ENCODE measurements at places on chromosomes 12 and 14.

DNA sequence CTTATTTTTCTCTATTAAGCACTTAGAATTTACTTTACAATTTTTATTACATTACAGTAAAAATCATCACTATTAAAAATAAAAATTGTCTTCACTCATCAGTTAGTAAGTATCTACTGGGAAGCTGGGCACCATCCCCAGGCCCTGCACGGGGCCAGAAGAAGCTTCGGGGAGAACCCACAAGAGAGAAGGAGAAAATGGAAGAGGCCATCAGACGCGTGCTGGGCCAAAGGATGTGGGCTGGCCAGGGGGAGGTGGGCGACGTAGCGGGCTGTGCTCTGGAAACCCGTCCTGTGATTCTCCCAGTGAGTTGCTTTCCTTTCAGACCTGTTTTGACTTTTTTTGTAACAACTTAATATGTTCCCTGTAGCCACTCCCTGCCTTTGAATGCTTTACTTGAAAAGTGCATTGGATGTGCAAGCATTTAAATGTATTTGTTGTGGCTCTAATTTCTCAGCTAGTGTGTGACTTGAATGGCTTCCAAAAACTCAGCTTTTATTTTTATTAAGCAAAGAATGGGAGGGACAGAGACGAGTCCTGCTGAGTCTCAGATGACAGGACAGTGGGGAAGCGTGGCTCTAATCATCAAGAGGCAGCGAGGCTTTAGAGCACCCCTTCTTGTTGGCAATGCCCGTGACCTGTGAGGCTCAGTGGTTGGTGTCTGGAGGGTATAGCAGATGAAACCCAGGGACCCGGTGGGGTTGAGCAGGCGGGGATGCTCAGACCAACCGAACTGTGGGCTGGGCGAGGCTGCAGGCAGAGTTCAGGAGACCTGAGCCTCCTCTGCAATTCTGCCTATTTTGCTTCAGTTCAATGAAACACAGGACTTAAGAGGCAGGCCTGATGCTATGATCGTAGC lies 38.8 kb downstream of the SYNE3 start:
- DNase-seq: no peak

DNA sequence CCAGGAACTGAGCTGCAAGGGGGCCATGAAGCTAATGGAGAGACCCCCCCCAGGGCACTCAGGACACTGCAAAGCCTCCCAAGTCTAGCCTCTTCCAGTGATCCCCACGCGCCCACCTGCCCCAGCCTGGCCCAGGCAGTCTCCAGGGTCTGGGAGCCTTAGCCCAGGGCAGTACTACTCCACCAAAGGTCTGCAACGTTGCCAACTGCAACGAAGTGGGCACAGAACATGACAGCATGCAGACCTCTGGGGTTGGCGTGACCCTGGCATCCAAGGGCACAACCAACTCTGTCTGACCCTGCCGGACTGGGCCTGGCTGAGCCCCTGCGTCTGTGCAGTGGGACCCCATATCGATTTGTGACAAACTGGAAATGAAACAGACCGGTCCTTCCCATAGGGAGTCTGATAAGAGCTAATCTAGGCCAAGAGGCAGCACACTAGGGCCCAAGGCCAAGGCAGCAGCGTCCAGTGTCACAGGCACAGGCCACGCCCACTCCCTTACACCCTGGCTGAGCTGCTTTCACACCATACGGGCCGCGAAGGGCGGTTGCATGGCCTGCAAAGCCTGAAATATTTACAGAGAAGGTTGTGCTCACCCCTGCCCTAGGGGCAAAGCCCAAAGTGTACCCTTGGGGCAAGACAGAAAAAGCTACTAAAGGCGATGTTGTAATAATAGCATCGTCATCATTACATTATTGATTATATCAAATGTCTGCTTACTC lies 76.7 kb downstream of the NCOR2 start:
- no peak for DNase-seq

GRCh38 chr12:96101806-96102205 lies 66.4 kb upstream of the LTA4H start:
- DNase-seq: no peak

DNA sequence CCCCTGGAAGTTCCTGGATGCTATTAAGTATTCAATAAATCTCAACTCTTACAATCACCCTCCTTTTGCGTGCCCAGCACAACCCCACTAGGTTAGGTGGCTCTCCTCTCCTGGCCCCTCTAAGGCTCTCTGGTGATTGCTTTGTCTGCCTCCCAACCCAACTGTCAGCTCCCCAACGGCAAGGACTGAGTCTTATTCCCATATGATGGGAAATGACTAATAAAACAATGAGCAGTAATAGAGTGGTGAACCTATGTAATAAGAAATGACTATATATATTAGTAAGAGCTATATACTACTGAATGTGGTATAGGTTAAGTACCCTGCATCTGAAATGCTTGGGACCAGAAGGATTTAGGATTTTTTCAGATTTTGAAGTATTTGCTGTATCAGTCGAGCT lies 8.1 kb downstream of the APPL2 start:
- DNase-seq: no peak

DNA sequence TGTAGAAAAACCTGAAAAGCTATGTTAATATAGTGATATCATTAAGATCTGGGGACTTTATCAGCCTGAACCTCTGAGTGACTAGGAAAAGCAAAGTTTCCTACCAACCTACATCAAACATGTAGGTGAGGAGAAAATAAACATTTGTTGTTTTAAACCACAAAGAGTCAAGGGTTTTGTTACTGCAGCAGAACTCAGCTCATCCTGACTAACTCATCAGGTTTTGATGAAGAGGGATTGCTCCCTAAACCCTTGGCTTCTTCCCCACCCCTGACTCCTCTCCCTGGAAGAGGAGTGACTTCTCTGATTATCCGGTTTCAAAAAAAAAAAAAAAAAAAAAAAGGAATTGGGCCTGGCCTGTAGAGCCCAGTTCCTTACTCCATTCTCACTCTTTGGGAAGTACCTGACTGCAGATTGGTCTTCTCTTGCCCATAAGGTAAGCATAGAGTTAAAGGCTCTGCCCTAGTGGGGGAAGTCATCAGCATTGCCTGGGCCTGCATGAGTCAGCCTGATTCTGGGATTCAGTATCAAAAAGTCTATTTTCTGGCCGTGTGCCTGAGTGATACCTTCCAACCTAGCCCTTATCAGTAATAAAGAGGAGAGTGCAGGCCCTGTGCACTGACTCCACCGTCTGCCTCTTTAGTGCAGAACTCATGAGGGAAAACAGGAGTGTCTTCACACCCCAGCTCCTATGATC lies 16.9 kb downstream of the BDKRB1 start:
- DNase-seq: no peak

DNA sequence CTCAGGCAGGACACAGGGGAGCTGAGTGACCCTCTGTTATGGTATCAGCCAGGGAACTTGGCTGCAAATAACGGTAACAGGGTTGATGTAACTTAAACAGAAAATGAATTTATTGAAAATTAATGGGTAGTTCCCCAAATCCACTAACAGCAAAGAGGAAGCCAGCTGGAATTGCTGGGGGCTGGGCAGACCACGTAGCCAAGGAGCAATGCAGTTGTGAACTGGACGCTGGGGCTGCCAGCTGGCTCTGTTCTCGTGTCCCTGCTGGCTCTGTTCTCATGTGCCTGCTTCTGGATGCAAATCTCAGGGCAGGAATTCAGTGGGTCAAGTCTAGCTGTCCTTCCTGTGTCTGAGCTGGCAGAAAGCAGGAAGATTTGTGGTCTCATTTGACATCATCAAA lies 1383.3 kb upstream of the TMEM132C start:
- no peak for DNase-seq

GRCh38 chr12:32365473-32366064 lies 33.8 kb upstream of the FGD4 start:
- peak; percentile 49 for DNase-seq

DNA sequence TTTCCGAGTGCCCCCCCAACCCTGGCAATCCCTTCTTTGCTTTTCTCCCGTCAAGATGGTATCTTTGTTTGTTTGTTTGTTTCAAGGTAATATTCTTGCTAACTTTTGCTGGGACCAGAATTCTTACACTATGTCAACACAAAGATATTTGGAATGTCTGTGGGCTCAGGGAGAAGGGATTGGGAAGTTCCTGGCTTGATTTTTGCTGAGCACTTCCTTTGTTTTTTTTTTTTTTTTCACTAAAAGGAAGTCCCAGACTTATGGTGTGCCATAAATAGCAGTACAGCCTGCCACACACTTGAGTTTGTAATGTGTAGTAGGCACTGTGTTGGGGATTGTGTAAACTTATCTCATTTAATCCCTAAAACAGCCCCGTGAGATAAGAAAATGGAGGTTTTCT lies 11.2 kb upstream of the RNU6-7 start:
- no peak for DNase-seq

GRCh38 chr12:922285-922684 lies 27.2 kb downstream of the RAD52 start:
- DNase-seq: no peak

DNA sequence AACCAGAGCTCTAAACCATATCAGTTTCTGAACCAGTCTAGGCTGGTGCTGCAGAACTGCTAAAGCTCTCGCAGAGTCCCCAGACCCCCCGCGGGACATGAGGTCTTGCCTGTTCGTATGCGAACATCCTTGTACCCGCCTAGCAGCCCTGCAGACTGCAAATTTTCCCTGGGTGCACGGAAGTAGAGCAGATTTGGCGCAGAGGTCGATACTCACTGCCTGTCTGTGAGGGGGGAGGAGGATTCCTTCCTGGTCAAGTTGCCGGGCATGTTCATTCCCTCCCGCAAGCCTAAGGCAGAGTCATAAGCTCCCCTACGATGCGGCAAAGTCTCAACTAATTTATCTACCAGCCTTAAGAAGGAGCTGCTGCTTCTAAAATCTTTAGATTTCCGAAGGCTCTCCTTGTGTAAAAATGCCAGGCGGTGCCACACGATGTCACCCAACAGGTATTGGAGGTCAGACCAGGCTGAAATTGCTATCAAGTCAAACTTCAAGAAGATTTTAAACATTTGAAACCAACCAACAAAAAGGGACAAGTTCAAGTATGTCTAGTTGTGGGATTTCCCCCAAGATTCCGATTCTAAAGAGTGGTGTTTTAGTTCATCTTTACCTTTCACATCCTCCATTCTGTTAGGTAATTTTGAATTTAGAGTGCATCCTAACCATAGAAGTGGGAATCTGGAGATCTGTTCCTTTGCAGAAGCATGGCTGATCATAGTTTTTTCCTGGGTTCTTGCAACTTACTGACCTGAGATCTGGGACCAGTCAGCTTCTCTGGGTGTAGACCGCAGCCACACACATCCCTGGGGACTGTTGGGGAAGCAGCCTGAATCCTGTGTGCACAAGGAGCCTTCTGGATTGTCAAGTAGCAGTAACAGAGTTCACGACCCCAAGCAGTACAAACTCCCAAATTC lies 1.6 kb upstream of the PAX9 start:
- DNase-seq: no peak

DNA sequence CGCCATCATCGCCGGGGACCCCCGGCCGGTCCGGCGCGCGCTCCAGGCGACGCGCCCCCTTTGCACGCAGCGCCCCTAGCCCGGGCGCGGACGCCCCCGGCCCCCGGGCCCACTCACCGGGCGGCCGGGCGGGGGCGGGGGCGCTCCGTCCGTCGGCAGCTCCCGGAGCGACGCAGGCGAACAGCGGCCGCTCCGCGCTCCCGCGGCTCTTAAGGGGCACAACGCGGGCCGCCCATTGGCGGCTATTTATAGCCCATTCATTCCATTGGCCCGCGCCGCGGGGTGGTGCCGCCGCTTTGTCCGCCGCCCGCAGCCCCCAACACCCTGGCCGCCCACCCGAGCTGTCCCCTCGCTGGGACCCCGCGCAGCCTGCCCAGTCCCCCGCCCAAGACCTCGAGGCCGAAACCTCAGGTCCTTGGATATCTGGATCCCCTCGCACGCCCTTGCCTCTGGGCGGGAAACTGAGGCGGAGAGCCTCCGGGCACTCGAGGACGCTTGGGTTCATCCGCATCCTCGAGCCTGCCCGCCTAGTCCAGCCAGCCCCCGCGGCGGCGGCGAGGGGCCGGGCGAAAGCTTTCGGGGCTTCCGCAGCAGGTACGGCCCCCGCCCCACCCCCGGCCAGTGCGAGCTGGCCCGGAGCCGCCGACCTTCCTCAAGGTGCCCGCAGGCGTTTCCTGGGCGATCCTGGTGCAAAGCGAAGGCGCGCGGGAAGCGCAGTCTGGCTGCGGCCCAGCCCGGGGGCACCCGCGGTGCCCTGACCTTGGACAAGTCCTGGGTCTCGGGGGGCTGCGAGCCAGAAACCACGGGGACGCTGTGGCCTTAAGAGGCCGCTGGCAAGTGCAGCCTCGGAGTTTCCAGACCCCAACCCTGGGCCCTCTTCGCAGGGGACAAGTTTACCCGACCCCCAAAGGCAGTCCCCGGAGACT lies at the start of gene CKB:
TSS of gene CKB (minus strand) at position 182 of the 926 bp plus-strand sequence. CDS start 337 bp downstream, outside the sequence.
- DNase-seq: peak; percentile 61

DNA sequence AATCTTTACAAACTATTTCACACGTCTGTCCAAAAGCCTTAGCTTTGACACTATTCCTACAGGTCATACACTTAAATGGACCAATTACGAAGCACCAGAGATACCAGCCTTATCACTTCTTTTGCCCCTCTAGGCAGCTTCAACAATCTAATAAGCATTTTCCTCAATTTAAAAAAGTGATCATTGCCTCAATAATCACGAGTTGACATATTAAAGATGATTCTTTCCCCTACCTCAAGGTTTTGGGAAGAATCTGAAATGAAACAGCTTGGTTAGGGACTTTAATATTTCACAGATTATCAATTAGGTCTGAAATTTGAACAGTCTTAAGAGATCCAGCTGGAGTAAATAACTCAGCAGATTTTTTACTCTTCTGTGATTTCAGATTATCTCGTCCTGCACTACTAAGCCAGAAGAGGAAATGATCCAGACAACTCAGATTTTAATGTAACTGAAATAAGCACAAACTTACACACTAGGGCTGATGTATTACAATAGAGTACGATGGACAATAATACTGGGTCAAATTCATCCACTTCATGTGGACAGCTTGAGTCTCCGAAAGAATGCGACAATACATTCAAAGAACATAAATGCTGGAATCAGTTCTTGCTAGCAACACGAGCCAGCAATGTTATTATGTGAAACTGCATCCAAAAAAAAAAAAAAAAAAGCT lies 15.9 kb downstream of the UBE2N start:
- DNase-seq: no peak

- no peak for DNase-seq
Observed at GRCh38 chr14:58769011-58769643, 131.4 kb downstream of the DACT1 start.
